ENCODE measurements at places on chromosomes 11 and 22.

DNA sequence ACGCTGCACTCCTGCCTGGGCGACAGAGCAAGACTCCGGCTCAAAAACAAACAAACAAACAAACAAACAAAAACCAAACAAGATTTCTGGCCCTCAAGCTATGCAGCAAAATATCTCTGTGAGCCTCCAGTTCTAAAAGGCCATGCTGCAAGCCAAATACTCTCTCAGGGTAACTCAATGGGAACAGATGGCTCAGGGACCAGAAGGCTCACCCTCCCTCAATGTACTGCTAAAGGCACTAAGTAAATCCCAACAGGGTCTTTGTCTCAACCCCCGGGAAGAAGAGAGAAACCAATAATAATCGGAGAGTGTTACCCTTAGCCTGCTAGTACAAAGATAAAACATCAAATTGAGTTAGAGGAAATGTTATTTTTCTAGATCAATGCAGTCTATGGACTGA is 119.7 kb upstream of the ZC3H12C start:
- ATAC-seq: no peak

- no peak for ATAC-seq
Measured at GRCh38 chr11:127631974-127632373, 631.4 kb upstream of the KIRREL3 start.

DNA sequence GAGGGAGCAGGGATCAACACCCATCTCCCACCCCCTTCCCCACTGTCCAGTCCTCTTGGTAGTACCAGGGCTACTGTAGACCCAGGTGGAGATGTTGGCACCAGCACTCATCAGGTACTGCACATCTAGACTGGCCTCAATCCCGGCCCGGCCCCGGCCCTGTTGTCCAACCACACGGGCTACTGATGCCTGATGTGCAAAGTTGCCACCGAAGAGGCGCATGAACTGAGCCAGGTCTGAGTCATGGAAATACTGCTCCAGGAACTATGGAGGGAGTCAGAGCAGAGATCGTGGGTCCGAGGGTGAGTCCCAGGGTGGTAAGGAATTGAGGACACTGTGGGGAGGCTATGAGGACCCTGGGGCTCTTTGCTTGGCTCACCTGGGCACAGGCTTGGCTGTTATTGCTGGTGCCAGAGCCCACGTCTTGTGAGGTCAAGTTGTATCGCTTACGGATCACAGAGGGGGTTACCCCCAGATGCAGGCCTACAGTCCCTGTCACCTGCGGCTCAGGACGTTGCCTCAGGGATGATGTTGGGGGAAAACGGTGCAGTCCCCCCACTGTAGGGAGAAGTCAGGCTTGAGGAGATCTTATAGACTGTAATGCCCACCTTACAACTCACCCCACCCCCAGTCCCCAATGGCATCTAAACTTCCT is 2.5 kb downstream of the TPP1 start:
- ATAC-seq: no peak

GRCh38 chr11:130435671-130436070 is 7.3 kb upstream of the ADAMTS8 start:
- ATAC-seq: peak; percentile 30
